Cerebellum (tissue), 4 donors: ENCODE measurements at places on chromosomes 2 and 18.

DNA sequence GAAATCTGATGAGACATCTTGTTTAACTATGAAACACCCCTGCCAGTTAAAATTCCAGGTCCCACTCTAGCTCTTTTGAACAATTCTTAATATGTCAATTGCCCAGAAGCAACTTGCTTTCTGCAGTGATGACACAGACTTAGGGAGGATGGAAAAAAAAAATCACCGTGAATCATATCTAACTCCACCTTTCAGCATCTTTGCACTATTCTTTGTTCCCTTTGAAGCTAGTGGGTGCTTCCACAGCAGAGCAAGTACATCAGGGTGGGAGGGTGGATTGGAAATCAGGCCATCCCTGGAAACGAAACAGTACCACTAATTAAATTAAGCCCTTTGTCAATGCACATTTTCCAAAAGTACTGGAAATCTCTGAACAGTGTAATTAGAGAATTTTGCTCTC is 324.3 kb upstream of the MEIS1 start:
- DNase-seq, result no peak

- no peak for DNase-seq
Measured at GRCh38 chr2:119409506-119409905, 22.1 kb upstream of the TMEM37 start.

GRCh38 chr2:48279344-48280090 is 250.4 kb upstream of the STON1 start:
- DNase-seq, result peak; percentile 75

GRCh38 chr2:186991766-186992417 is 142.9 kb upstream of the ZSWIM2 start:
- no peak for DNase-seq

DNA sequence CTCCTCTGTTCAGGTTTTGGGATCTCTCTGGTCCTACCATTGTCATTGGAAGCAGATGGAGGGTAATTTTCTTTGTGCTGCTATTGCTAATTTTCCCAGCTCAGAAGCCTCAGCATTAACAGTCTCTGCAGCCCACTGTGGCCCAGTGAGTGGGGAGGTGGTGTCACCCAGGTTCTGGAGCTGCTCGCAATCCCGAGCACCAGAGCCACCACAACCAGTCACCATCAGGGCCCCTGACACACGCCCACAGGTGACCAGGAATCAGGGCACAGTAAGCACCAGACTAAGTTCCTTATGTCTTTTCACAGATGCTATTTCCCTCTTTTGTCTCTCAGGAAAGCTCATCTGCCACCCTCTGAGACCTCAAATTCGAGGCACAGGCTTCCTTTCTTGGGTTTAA is 87.9 kb downstream of the SEPTIN10 start:
- no peak for DNase-seq

GRCh38 chr2:239271882-239272281 is 128.9 kb downstream of the HDAC4 start:
- DNase-seq, result no peak

GRCh38 chr2:144480285-144480684 is 39.6 kb downstream of the ZEB2 start:
- no peak for DNase-seq

DNA sequence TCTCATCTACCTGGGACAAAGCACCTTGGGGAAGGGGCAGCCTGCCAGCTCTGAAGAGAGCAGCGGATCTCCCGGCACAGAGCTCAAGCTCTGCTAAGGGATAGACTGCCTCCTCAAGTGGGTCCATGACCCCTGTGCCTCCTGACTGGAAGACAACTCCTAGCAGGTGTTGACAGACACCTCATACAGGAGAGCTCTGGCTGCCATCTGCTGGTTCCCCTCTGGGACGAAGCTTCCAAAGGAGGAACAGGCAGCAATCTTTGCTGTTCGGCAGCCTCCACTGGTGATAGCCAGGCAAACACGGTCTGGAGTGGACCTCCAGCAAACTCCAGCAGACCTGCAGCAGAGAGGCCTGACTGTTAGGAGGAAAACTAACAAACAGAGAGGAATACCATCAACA is 549.9 kb upstream of the LRATD1 start:
- no peak for DNase-seq
